ENCODE measurements at places on chromosomes 1 and 21.

DNA sequence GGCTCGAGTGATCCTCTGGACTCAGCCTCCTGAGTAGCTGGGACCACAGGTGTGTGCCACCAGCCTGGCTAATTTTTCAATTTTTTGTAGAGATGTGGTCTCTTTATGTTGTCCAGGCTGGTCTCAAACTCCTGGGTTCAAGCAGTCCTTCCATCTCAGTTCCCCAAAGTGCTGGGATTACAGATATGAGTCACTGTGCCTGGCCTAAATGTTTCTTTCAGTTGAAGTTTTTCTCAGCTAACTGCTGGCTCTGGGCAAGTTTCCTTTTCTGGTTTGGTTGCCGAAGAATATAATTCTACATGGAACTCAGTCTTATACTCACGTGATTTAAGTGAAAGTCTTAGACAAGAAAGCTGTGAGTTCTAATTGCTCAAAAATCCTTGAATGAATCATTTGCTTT lies 57.0 kb downstream of the SASS6 start:
- no peak for DNase-seq

DNA sequence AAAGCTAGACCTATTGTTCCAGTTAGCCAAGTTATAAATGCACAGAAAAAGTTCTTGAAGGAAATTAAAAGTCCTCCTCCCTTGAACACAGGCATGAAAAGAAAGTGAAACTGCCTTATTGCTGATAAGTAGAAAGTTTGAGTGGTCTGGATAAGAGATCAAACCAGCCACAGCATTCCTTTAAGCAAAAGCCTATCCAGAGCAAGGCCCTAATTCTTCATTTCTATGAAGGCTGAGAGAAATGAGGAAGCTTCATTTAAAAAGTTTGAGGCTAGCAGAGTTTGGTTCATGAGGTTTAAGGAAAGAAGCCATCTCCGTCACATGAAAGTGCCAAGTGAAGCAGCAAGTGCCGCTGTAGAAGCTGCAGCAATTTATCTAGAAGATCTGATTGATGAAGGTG lies 2.7 kb upstream of the SSX2IP start:
- DNase-seq = no peak

DNA sequence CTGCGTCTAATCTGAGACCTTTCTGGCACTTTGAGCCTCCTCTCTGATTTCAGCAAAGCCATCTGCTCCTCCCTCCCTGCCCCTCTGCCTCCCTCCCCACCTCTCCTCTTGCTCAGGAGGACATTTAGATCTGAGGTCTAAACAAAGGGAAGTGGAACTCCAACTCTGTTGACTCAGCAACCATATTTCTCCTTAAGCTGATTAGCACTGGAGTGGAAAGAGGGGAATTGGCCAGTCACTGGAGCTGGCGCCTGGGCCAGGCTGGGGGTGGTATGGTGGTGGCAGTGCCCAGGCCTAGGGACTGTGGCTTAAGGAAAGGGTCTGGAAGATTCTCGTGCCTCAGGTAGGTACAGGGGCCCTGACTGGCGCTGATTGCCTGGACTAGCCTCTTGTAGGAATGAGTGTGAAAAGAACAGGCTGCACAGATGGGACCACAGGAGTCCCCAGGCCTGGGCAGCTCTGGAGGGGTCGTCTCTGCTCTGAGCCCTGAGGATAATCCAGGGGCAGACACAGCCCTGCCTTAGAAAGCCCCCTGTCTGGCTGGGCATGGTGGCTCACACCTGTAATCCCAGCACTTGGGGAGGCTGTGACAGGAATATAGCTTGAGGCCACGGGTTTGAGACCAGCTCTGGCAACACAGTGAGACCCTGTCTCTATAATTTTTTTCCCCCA lies 11.9 kb downstream of the SH2D2A start:
- no peak for DNase-seq

GRCh38 chr1:244851546-244852231 lies 12.7 kb downstream of the HNRNPU start:
- no peak for DNase-seq

GRCh38 chr21:8993284-8993942 lies 1528.0 kb upstream of the TPTE start:
- no peak for DNase-seq

DNA sequence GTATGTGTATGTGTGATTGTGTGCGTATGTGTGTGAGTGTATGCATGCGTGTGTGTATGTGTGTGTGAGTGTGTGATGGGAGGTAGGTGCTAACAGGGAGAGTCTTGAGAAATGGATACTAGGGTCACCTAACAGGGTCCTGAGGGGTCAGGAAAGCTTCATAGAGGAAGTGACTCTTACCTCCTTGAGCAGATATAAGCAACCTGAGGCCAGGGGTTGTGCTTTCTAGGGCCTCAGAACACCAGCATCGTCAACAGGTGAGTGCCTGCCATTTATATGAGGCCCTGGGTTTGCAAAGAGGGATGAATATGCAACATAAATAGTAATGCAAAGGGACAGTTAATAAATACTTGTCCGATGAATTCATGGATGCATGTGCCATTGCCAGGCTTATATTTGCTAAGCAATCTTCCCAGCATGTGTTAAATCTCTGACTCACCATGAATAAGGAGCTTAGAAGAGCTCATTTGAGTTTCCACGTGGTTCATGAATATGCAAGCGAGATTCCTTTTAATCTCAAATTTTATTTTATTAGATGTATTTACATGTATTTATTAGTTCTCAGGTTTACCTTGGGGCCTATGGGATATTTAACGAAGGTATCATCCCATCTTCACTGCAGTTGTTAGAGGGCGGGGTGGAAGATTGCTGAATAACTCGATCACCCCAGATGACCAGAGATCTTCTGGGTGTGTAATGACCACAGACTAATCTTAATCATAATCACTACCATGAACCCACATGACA lies 438.3 kb downstream of the CAMTA1 start:
- DNase-seq = no peak

DNA sequence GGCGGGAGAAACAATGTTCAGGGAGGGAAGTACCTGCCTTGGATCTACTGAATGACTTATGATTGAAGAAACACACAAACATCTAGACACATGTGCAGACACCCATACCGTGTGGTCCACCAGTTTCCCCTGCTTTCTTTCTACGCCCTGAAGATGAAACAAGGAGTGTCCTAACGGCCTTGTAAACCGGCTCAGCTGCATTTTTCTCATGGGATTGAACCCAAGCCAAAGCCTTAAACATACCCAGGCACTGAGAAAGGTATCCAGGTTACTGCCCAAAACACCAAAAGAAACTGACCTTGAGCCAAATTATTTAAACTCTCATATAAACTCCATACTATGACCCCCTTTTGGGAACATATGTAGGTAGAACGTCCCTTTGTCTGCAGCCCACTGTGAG lies 630.0 kb upstream of the RGS18 start:
- no peak for DNase-seq

DNA sequence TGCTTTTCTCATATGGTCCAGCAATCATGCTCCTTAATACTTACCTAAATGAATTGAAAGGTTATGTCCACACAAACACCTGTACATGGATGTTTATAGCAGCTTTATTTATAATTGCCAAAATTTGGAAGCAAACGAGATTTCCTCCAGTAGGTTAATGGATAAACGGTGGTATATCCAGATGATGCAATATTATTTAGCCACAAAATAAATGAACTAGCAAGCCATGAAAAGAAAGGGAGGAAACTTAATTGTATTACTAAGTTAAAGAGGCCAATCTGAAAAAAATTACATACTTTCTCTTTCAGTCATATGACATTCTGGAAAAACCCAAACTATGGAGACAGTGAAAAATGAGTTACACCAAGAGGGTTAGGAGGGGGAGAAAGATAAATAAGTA lies 76.3 kb upstream of the LRRC7 start:
- DNase-seq = no peak

DNA sequence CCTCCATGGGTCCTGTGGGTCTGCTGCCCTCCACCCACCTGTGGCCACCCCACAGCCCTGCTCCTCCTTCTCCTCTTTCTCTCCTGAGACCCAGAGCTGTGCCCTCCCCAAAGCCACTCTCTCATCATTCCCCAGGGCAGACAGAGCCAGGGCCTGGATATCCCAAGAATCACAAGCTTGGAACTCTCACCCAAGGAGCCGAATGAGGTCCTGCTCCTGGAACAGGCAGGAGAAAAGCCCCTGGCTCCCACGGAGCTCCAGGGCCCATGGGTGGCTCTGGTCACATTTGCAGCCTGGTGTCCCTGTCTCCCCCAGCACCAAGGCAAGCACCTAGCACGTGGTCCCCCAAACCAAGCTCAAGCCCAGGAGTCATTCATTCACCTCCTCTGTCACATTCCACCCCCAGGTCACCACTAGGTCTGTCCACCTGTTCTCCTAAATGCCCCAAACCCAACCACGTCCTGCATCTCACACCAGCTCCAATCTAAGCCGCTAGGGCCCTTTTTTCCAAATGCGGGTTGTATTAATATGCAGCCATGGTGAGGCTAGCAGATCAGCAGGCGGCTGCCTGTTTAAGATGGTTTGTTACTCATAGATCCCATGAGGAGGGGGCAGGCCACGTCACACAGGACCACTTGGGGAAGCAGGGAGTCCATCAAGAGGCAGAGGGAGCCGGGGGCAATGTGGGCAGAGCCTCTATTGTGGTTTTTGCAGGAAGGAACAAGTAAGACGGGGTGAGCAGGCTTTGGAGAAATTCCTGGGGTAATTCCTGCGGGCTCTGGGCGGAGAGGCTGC lies 215.5 kb upstream of the VAMP3 start:
- DNase-seq = no peak

DNA sequence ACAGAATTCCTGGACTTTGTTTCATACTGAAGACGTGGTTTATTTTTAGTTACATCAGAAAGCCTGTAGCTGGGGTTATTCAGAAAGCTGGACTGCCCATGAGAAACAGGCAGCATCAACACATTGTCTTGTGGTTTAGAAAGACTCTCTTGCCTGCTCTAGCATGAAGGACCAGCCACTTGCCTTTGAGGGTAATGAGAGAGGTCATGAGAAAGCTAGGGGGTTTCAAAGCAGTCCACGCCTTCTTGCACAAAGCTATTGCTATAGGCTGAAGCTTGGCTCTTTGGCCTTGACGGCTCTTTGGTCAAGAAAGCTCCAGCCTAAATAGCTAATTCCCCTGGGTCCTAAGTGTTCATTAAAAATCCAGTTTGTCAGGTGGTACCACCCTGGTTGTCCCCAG lies 208.1 kb downstream of the PRDM2 start:
- DNase-seq = no peak

DNA sequence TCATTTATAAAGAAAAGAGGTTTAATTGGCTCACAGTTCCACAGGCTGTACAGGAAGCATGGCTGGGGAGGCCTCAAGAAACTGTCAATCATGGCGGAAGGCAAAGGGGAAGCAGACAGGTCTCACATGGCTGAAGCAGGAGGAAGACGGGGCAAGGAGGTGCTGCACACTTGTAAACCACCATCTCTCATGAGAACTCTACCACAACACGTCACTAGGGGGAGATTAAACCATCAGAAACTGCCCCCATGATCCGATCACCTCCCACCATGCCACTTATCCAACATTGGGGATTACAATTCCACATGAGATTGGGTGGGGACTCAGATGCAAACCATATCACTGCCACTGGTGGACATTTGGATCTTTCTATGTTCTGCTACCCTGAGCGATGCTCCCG lies 351.4 kb downstream of the NPHP4 start:
- DNase-seq = no peak

DNA sequence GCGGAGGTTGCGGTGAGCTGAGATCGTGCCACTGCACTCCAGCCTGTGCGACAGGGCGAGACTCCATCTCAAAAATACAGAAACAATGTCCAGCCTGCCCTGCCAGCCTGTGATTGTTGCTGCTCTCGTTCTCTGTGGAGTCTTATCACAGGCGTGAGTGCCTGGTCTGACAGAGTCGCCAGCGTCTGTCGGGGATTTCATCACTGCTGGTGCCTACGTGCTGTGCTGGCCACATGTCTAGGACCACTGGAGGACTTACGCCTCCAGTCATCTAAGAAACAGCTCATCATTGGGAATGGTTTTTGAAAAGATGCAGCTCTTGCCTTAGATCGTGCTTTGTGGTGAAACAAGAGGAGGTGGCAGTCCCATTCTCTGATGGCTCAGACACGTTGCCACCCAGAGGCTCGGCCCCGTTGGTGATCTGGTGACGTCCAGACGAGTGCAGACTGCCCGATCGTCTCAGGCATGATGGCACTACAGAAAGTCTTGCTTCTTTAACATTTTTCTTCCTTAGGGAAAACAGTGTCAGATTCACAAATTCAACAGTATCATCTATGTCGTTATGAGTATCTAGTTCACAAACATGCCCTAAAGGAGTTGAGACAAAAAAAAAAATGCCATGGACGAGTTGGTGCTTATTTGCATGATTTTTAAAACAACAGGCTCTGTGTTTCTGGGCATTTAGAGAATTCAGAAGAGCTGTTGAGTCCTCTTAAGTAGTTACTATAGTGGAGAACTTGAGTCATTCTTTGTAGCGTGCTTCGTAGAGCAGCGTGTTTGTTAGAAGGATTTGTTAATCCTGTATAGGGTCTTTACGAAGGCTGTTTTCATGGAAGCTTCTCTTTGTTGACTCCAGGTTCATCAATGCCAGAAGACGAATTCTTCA lies 47.5 kb downstream of the CBS start:
- DNase-seq = no peak

GRCh38 chr1:178684542-178685000 lies 40.5 kb upstream of the RALGPS2 start:
- DNase-seq = no peak

DNA sequence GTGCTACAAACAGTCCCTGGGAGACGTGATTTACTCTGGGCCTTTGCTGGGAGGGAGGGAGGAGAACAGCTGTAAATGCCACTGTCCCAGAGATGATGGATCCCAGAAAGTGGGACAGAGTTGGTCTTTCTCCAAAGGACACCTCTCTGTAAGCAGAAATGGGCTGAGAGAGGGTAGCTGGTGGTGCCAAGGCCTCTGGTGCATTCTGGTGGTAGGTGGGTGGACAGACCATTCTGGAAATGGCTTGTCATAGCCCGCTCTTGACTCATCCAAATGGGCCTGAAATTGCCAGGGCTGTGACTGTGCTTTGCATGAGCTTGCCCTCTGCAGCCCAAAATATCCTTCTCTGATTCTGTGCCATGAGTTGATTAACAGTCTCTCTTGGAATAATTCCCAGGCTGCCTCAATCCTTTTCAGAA lies 36.1 kb downstream of the CCDC185 start:
- no peak for DNase-seq

GRCh38 chr1:55217226-55217986 lies 2.2 kb upstream of the USP24 start:
- DNase-seq = no peak

GRCh38 chr1:234558330-234558836 lies 51.6 kb downstream of the IRF2BP2 start:
- DNase-seq = no peak

DNA sequence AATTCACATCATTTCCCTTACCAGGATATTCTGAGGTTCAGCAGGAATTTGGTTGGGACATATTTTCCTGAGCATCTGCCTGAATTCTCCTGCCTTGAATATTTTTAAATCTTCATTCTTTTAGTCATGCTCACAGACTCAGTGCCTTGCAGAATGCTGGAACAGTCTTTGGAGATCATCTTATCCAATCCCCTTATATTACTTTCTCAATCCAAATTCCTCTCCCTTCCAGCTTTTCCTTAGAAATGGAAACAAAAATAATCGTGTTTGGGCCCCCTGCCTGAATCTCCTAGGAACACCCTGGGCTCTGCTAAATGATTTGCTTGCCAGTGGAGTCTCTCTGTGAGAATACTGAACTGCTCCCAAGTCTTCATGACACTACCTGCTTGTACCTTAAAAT lies 38.4 kb downstream of the LHX8 start:
- no peak for DNase-seq

- DNase-seq = no peak
Observed at GRCh38 chr1:236159704-236160539, 17.6 kb downstream of the GPR137B start.
